ENCODE measurements at places on chromosomes 2 and 18. TPM values are rescaled to one million over a fixed set of nuclear protein-coding genes. Genes with fewer than 3 reads are reported as not detected.

The ARL6IP6 gene
- 69.7 TPM for total RNA-seq

DNA sequence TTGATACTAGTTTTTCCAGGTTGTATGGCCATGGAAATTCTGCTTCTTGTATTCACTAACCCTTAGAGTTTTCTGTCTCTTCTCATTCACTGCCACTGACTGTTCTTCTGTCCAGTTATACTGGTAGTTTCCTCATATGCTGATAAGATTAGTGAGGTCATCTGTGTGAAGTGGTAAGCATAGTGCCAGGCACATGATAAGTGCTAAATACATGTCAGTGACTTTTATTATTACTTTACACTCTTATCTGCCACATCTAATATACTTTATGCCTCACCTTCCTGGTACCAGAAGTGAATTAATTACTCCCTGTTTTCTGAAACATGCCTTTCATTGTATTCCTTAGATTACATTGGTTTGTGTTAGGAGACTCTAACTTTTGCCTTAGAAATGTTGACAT is 91.3 kb downstream of the NBEAL1 start:
- no peak for DNase-seq

- DNase-seq = no peak
Measured at GRCh38 chr18:22177327-22177871, 8.0 kb downstream of the GATA6 start.

DNA sequence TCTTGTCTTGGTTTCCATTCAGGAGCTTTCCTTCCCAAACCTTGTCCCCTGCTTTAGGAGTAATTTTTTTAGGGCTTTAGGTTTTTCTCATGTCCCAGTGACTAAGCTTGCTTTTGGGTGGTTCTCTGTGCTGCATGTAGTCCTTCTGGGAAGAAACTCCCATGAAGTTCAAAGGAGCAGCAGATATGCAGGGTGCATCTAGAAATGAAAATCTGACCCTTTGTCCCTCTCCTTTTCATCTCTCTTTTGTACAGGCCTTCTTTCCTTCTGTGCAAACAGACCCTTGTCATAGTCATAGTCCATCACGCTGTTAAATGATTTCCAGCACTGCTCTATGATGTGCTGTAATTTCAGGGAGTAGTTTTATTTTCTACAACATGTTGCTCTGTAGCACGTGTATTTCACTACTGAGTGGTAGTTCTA is 20.4 kb downstream of the FMNL2 start:
- DNase-seq = no peak

The EML4 gene
- total RNA-seq = 61.1 TPM

DNA sequence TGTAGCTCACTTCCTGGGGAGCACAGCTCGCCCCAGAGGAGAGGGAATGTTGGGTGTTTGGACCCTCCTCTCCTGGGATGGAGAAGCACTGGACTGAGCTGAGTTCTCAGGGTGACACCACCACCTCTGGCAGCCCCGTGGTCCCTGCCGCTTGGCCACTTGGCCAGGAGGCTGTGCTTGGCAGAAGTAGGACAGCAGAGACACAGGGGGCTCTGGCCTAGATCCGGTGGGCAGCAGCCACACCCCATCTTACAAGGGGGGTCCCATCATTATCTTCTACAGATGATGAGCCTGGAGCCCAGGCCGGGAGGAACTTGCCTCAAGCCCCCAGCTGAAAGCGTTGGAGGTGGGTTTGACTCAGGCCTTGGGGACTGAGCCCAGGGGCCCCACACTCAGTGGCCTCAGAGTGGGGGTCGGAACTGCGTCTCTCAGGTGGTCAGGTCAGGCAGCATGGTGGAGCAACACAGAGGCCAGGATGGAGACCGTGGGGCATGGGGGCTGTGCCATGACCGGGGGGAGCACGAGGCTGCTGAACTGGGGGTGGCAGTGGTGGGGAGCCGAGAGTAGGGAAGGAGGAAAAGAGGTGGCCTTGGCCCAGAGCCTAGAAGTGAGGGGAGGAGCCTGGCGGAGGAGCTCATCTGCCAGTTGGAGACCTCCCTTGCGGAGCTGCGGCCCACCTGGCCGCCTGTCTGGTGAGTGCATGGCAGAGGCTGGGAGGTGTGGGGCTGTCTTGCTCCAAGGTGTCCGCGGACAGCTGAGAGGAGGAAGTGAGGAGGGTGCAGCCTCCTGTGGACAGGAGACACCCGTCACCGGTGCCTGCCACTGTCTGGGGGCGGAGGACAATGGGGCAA is 63.6 kb upstream of the HDAC4 start:
- DNase-seq = no peak

DNA sequence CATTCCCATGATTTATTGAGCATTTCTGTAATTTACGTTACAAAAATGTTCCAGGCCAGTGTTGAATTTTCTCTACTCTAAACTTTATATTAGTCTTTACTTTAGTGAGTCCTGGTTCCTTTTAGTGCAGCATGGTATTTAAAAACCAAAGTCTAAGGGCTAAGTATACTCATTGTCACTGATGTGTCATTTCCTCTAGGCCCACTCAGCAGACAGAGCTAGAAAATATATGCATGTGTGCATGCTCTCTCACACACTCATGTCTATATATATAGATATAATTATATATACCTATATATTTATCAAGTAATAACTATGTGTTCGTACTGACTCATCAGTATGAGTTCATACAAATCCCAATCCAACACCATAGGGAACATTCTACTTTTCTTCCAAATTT is 132.5 kb upstream of the SLC8A1 start:
- DNase-seq = no peak

GRCh38 chr2:218282173-218282991 is 9.9 kb downstream of the TMBIM1 start:
- DNase-seq = no peak

The ACVR1C gene
- total RNA-seq = not detected

The SLC14A1 gene
- not detected for total RNA-seq

- DNase-seq = no peak
Measured at GRCh38 chr2:98482362-98482761, 37.7 kb downstream of the INPP4A start.

The SP100 gene
- total RNA-seq = 148 TPM

DNA sequence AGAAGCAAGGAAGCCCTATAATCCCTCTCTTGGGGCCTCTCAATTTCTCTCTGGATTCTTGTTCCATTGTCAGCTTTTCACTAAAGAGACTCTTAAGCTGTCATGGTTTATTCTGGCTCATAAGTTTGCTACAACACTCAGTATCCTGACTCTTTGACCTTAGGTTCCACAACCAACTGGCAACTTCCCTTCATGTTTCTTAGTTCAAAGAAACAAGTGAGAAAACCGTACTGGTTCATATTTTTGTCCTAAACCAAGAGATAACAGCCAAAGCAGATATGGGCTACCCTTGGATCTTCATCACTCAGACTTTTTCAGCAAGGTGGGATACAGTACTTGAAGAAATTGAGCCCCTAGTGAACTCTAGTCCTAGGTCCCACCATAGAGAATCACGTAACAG is 109.9 kb upstream of the CRIM1 start:
- no peak for DNase-seq

The LRP2 gene
- not detected for total RNA-seq

- DNase-seq = no peak
Measured at GRCh38 chr2:219506802-219507526, 7.3 kb upstream of the ASIC4 start.

GRCh38 chr2:40227210-40227609 is 224.7 kb downstream of the SLC8A1 start:
- no peak for DNase-seq

- no peak for DNase-seq
Measured at GRCh38 chr18:5732318-5732717, 163.0 kb downstream of the TMEM200C start.

- DNase-seq = no peak
Measured at GRCh38 chr2:27264253-27264752, 1.5 kb upstream of the SLC30A3 start.

DNA sequence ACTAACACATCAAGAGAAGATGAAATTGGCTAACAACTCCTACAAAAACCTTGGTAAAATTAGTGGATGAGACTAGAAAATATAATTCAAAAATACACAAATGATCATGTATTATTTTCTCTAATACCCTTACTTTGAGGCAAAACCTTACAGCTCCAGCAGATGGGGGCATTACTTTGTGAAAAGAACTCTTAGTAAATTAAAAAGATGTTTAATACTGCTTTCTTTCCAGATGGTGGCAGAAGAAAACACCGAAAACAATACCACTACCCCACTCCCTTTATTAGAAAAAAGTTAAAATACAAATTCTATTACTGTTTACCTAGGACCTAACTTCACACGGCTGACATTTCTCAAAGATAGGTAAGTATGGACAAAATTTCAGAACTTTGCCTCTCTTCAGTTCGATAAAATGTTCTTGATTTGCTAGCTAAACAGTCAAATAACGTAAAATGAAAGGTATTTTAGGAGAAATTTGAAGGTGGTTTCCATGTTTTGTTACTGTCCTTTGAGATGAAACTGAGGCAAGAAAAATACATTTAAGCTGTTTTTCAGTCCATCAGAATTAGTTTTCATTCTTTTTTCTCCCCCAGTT is 30.6 kb downstream of the ORC4 start:
- DNase-seq = peak; percentile 86

- DNase-seq = no peak
Measured at GRCh38 chr2:41784496-41784895, 263.3 kb upstream of the PKDCC start.

DNA sequence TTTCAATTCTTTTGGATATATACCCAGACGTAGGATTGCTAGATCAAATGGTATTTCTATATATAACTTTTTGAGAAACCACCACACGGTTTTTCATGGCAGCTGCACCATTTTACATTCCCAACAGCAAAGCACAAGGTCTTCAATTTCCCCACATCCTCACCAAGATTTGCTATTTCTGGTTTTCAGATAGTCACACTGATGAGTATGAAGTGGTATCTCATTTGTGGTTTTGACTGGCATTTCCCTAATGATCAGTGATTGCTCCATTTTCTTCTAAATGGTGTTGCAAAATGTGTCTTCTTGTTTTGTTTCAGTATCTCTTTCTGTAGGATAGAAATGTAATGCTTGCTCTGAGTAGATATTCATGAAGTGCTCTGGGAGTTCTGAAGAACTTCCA is 52.0 kb downstream of the ANKRD44 start:
- no peak for DNase-seq

DNA sequence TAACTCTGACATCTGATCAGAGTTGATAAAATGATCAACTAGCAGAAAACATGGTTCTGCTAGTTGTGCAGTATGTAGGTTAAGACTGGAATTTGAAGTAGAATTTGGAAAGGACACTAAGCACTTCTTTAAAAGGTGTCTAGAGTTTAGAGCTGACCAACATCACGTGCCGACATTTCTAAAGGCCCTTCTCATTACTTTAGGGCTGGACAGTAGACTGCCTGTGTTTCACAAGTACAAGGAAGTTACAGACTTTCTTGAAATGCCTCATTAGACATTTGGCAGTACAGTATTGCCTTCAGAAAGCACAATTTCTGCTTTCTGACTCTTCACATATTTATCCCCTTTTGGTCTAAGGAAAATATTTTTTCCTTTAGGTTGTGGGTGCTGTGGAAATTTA is 255.3 kb downstream of the ZNF385B start:
- no peak for DNase-seq

GRCh38 chr2:73920577-73921545 is 5.8 kb upstream of the DGUOK start:
- DNase-seq = peak; percentile 76

The GPBAR1 gene
- 0.29 TPM for total RNA-seq

DNA sequence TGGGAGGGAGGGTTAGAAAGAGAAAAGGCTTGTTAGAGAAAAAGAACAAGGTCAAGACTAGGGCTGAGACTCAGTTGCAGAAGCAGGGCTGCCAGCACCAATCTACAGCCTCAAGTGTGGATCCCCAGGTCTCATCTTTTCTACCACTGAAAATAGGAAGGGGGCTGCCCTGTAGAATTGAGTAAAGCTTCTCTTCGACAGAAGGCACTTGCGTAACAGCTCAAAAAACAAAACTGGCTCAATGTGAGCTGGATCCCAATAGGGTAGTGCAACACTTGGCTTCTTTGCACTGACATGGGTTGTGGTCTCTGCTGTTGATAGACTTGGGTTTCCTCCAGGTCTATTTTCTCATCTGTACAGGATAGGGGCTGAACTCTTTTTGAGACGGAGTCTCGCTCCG is 1.8 kb upstream of the MPV17 start:
- no peak for DNase-seq

GRCh38 chr18:41767960-41768359 is 187.1 kb upstream of the PIK3C3 start:
- no peak for DNase-seq

The TMEM37 gene
- total RNA-seq = not detected

GRCh38 chr2:62478093-62478580 is 27.9 kb downstream of the TMEM17 start:
- peak; percentile 52 for DNase-seq

GRCh38 chr2:77566131-77566530 is 44.0 kb upstream of the LRRTM4 start:
- DNase-seq = no peak

The TRIM43 gene
- total RNA-seq = not detected

The DNAJC5G gene
- not detected for total RNA-seq

DNA sequence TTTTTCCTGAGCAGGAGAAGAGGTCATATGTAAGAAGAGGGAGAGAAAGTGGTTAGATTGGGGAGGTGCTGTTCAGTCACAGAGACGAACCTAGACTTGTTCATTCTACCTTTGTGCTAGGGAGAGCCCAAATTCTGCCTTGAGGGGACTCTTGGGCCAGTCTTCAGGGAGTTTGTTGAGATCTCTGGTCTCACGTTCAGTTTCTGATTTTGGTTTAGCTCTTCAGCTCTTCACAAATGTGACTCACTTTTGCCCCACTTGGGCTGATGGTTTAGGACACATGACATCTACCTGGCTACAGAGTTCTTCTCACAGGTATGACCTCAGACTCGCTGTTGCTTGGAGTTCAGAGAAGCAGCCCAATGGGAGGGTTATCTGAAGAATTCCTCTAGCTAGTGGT is 49.2 kb upstream of the DARS1 start:
- no peak for DNase-seq

The SNORC gene
- 1.9 TPM for total RNA-seq

DNA sequence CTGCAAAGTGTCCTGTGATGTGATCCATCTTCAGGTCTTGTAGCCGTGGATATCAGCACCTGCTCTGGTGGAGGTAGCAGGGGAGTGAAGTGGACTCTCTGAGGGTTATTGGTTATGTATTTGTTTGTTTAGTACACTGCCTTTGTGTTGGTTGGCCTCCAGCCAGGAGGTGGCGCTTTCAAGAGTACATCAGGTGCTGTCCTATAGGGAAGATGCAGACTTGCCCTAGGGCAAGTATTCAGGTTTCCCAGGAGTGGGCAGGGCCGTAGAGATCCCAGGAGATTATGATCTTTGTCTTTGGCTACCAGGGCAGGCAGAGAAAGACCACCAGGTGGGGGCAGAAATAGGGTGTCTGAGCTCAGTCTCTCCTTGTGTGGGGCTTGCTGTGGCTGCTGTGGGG is 411.8 kb downstream of the SOX11 start:
- peak; percentile 53 for DNase-seq

DNA sequence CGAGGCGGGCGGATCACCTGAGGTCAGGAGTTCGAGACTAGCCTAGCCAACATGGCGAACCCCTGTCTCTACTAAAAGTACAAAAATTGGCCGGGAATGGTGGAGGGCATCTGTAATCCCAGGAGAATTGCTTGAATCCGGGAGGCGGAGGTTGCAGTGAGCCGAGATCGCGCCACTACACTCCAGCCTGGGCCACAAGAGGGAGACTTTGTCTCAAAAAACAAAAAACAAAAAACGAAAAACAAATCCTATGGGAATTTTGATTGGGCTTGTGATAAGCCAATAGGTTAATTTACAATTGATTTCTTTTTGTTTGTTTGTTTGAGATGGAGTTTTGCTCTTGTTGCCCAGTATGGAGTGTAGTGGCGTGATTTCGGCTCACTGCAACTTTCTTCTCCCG is 24.2 kb upstream of the TOGARAM2 start:
- peak; percentile 58 for DNase-seq

The LPIN2 gene
- 13.7 TPM for total RNA-seq

- DNase-seq = no peak
Measured at GRCh38 chr2:144084114-144084661, 435.7 kb downstream of the ZEB2 start.
